ENCODE measurements at places on chromosomes 6 and 20. TPM values are rescaled to one million over a fixed set of nuclear protein-coding genes. Genes with fewer than 3 reads are reported as not detected.

The GPRC6A gene
- total RNA-seq, result not detected

GRCh38 chr6:145865595-145865994, 51.0 kb upstream of the FBXO30 start:
- no peak for DNase-seq

DNA sequence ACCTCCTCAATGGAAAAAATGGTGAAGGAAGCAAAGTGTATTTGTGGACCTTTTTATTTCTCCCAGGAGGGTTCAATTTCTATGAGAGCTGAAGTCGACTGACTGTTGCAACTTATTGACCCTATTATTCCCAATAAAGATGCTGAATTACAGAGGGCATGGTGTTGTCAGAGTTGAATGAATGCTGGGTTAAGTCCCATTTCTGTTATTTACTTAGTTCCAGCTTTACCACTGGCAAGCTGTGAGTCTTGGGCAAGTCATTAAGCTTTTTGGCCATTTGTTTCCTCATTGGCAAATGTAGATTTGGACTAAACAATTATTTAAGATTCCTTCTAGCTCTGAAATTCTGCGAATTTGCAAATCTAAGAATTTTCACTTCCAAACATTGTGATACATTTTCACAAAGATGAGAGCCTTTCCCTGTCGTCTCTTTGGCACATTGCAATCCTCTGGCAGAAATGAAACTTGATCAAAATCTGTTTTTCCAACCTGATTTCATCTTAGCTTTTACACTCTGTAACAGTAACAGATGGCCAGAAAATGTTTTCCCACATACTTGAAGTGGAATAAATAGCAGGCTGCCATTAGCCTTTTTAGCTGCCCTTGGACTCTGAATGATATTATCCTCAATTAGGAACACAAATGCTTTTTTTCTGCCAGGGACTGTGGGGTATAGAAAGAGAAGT, 21.3 kb downstream of the BLTP3A start:
- DNase-seq, result no peak

DNA sequence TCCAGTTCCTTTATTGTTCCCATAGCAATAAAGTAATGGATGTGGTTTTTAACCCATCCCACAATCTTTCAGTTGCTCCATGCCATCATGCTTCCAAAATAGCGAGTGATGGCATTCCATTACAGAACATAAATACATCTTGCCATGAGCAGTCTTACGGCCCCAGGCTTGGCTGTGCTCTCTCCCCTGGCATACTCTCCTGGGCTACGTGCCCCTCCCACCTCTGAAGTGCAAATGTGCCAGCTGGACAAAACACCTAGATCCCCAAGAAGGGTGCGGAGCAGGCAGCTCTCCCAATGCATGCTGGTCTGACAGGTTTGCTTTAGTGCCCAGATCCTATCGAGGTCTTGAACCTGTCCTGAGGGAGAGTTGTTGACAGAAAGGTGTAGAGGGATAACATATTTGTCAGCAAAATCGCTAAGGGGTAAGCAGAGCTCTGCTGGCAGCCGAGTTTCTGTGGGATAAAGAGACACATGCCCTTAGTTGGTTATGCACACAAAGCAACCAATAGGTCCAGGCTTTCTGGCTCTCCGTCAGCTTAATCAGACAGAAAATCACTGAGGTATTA, 43.9 kb upstream of the PAX1 start:
- DNase-seq, result no peak

Data from cardiac muscle cell (in vitro differentiated cells and primary cell).